Vagina (tissue), 2 donors: ENCODE measurements at places on chromosomes 16 and 17.

- no peak for DNase-seq
These were observed 240.0 kb downstream of the C16orf95 start for GRCh38 chr16:87076950-87077749.

- no peak for DNase-seq
These were observed 23.7 kb upstream of the BCO1 start for GRCh38 chr16:81214745-81215166.

DNA sequence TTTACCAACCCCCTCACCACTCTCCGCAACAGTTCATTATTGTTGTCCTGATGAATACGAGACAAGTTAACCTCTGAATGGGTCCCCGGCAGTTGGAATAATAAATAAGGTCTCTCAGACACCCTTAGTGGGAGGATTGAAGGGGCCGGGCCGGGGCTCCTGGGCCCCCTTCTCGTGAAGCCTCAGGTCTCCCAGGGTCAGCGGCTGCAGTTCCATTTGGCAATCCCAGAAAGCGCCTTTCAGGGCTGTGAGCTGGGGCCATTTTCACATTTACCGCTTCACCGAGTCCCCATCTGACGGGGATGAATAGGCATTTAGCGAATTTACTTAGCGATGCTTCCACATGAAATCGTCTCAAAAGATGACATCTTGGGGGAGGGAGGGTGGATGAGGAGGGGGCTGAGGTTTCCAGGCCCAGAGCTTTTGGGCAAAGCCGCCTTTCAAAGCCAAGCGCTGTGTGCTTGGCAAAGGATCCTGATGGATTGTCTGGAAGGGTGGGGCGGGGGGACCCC lies 309.8 kb downstream of the XYLT1 start:
- no peak for DNase-seq

- no peak for DNase-seq
These were observed 331.3 kb downstream of the SEC14L1 start for GRCh38 chr17:77471984-77472461.

DNA sequence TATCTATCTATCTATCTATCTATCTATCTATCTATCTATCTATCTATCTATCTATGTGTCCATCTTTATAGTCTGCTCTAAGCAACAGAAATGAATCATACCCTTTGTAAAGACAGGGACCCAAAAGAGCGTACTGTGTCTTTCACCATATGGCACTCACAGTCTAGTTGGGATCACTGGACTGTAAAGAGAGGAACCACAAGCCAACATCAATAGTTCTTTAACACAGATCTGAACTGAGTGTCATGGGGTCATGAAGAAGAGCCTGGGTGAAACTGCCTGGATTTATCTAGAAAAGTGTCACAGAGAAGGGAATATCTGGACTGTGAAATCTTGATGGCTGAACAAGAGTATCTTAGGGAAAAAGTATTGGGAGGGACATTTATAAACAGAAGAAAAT lies 619.1 kb upstream of the SOX9 start:
- no peak for DNase-seq

DNA sequence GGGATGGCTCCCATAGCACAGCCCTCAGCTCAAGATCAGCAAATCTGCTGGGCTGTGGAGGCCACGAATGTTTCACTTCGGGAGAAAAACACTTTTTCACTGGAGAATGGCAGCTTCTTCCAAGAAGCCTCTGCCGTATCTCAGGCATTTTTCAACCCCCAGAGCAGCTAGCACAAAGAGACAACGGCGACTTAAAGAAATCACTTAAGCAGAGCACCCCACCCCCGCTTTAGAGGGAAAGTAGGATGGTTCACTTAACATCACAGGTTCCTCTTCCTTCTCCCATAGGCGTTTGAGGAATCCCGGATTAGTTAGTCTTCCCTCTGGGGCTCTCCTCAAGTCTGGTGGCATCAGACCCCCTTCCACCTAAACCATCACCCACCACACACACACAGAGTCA lies 27.6 kb downstream of the CYB561 start:
- DNase-seq = no peak

DNA sequence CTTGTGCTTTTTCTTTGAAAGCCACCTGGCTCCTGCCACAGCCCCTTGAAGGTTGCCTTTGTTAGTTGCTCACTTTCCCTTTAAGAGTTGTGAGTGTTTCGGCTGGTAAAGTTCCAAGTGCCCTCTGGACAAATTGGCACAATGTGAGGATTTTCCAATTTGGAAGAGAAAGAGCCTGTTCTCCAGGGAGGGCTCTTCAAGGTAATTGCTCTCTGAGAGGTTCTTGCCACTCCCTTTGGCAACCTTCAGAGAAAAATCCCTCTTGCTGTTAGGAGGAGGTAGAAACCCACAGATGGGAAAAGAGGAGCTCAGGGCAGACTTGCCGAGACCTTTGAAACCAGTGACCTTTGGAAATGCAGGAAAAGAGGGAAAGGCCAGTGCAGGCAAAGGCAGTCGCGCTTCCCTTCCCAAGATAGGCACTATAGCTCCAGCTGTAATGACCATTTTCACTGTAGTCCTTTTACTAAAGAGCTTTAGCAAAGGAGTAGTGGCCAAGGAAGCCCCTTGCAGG lies 49.0 kb upstream of the AKAP1 start:
- no peak for DNase-seq

DNA sequence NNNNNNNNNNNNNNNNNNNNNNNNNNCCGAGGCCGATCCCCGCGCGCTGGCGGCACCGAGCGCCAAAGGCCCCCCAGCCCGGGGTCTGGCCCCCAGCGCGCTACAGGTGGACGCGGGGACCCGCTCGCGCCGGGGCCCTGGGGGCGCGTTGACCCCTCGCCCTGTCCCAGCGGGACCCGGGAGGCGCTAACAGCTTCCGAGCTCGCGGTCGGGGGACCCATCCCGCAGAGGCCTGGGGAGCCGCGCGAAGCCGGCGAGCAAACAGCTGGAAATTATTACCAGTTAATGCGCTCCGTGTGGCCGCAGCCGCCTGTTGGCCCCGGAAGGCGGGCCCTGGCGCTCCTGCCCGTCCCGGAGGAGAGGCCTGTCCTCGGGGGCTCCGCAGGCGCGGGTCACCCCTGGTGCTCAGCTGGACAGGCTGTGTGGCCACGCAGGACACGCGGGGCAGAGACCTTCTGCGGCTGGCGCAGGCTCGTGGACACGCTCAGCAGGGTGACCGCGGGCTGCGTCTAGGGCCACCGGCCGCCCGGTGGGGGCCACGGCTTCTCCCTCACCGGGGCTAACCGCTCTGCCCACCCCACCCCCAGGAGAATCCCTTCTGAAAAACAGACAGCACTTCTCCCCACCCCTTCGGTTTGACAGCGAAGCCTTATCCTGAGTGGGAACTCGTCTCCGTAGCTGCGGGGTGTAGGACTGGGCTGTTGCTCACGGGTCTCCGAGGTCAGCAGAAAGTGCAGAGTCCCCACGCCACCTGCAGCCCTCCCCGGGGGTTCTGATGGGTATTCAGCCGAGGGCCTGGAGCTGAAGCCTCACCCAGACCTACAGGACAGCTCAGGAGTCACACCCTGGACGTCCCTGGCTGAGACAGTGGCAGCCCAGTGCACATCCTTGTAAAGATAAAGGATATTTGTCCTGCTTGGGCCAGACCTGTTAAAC lies 138.7 kb upstream of the RPH3AL start:
- DNase-seq = no peak

DNA sequence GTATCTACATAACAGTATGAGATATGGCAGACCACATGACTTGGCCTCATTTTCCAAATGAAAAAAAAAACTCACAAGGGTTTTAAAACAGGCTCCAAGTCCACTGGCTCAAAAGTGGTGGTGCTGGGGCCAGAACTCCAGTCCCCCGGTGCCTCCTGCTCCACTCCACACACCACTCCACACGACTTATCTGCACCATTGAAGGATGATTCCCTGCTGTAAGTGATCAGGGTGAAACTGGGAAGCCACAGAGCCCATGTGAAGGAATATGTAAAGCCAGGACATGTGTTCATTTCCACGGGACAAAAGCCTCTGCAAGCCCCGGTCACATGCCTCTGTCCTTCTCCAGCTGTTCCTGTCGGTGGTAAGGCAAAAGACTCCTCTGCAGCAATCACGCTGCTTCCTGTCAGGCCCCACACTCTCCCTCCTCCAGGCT lies 97.2 kb downstream of the ZNF18 start:
- no peak for DNase-seq

DNA sequence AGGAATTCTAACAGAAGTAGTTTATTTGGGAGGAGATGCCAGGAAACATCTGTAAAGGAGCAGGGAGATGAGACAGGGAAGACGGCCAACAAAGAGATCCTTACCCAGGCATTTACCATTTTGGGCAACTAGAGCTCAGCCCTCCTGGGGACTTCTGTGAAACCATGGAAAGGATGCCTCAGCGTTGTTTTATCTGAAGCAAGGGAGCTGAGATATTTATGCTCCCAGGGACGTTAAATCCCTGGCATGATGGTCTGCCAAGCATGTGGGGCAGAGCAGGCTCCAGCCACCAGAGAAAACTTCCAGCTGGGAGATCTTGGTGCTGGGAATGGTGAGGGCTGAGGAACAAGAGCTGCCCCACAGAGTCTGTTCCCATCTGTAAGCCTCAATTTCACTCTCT lies 114.8 kb upstream of the FOXF1 start:
- DNase-seq = no peak

- no peak for DNase-seq
These were observed 539 bp upstream of the KRTAP4-8 start for GRCh38 chr17:41098481-41098880.

DNA sequence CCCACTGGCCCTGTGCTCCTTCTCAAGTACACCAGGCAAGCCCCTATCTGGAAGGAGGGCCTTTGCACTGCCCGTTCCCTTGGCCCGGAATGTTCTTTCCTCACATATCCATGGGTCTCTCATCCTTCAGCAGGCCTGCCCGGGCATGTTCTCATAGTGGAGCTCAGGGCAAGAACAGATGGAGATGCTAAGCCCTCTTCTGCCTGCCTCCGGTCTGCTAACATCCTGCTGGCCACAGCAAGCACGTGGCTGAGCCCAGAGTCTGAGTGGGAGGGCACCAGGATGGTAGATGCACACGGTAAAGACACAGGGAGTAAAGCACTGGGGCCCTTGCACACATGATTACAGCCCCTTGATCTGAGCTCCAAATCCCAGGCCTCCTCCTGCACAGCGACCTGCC lies 19.8 kb upstream of the ANKRD40CL start:
- no peak for DNase-seq

GRCh38 chr16:26189536-26189935 lies 497.8 kb downstream of the HS3ST4 start:
- no peak for DNase-seq

DNA sequence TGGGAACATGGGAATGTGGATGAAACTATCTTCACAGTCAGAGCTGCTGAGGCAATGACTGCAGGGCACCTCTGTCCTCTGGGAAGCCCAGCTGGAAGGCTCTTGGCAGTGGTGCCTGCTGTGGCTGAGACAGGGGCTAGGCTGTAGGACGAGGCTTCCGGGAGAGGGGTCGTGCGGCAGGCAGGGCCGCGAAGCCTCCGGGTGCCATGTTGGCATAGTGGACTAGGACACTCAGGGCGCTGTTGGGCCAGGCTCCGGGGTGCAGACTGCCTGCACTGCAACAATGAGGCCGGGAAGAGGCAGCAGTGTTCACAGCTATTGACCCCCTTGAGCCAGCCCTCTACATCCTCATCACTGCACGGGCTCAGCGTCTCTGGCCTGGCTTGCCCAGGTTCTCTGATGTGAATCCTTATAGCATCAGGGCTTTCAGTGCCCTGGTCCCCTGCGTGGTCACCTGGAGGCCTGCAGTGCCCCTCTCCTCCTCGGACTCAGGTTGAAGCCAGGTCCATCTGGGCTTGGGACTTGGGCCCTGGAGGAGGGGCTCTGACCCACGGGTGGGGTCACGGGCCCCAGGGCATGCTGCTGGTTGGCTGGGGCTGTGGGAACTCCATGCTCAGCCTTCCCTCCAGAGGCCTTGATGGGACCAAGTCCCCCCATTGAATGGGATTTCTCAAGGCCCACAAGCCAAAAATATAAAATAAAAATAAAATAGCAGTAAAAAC lies 91.6 kb downstream of the TNFRSF13B start:
- peak; percentile 89 for DNase-seq

- DNase-seq = no peak
These were observed 650.9 kb downstream of the KCNJ2 start for GRCh38 chr17:70820276-70820675.

GRCh38 chr17:57406131-57406980 lies 150.0 kb downstream of the MSI2 start:
- DNase-seq = no peak

- no peak for DNase-seq
These were observed 29.5 kb upstream of the GSE1 start for GRCh38 chr16:85583491-85584181.

DNA sequence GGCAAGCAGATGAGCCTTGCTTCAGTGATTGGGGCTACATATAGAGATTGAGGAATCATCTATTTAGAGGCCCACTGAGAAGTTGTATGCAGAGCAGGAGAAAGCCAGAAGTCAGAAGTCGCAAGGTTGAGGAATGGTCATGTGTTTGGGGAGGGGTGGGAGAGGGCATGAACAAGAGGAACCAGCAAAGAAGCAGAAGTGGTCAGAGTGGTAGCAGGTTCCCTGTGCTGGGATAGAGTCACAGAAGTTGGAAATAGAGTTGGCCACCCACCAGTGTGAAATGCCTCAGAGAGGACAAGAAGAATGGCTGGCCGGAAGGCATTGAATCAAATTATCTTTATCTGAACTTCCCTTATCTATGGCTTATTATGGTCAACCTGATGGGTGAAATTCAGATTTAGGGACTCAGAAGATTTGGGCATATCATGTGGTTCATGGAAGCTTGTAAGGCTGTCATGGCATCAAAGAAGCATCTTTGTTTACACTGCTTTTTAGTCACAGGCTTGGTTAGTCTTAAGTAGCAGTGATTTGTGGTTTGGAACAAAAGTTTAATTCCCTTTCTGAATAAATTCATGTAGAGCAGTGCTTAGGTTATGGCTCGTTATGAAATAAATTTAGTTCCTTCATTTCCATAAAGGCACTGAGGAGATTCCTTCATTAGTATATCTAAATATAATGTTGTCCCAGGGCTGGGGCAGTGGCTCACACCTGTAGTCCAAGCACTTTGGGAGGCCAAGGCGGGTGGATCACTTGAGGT lies 19.7 kb downstream of the MAP3K3 start:
- DNase-seq = no peak

- no peak for DNase-seq
These were observed 23.1 kb downstream of the LITAFD start for GRCh38 chr16:8905168-8905762.

GRCh38 chr16:28188085-28188916 lies 23.5 kb downstream of the XPO6 start:
- DNase-seq = no peak

DNA sequence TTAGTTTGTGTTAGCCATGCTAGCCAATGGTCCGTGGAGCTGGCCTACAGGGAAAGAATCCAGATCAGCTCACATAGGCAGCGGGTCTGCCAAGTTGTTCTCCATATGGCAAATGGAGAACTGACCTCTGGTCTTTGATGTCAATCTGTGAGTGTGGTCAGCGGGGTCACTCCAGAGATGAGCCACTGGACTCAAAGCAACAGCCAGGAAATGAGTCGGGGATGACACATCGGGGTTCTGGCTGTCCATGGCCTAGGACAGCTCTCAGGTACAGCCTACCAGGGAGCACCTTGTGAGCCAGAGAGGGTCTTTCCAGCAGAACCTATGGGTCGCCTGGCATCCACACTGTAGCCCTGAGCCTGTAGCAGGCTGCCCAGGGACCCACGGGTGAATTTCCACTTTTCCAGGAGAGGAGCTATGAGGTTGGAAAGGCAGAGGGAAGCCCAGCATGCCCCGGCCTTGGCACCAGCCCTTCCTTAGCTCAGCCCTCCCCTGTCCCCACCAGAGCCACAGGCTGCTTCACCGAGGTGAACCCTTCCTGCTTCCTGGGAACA lies 203.0 kb upstream of the TNRC6C start:
- DNase-seq = no peak

- DNase-seq = no peak
These were observed 16.0 kb upstream of the TANC2 start for GRCh38 chr17:62950067-62950466.
